ENCODE measurements at places on chromosomes 3 and 15. TPM values are rescaled to one million over a fixed set of nuclear protein-coding genes. Genes with fewer than 3 reads are reported as not detected.

The CASR gene
- polyA plus RNA-seq = 6.9 TPM

- DNase-seq = no peak
Measured at GRCh38 chr15:67403428-67404154, 117.3 kb upstream of the C15orf61 start.

The C3orf52 gene
- 9.7 TPM for polyA plus RNA-seq

The IL5RA gene
- 0.35 TPM for polyA plus RNA-seq

Data from pancreas (tissue), 10 donors.